Activated naive CD8-positive, alpha-beta T cell treated with anti-CD3 and anti-CD28 coated beads, Interleukin-2, amount 50 U/mL, for 16 hours (primary cell): ENCODE measurements at places on chromosomes 1 and 21.
A peak's percentile ranks its signal among the peaks of the same experiment; 100 is the strongest.

DNA sequence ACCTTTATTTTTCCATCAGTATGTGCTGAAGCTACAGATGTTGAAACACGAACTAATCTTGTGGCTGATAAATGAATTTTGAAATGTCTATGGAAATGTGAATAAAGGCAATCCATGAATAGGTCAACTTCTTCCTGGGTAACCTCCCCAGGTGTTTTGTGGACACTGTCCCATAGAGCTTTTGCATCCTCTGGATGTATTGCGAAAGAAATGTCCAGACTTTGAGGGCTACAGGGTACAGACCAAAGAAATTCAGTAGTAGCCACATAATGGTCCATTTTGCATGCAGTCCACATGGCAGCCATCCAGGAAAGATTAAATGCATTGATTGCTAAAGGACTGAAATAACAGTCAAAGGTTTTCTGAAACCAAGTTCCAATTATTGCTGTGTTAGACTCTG lies 21.5 kb upstream of the DARS2 start:
- DNase-seq, result no peak

DNA sequence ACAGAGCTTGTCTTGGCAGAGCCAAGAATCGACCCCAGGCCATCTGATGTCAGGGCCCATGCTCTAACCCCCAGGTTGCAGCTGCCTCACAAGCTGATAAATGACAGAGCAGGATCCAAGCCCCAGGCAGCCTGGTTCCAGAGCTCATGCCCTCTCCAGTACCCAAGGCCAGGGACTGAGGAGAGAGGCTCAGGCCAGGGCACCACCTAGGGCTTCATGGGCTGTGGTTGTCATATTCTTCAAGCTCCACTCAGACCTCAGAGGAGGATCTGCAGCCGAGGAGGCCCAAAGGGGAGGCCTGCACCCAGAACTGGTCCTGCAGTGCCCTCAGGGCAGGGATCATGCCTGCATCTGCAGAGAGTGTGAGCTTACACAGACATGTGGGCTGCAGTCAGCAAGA lies 301.1 kb downstream of the MATN1 start:
- DNase-seq, result no peak

GRCh38 chr1:12618661-12618964 lies 603 bp upstream of the DHRS3 start:
- DNase-seq, result no peak

DNA sequence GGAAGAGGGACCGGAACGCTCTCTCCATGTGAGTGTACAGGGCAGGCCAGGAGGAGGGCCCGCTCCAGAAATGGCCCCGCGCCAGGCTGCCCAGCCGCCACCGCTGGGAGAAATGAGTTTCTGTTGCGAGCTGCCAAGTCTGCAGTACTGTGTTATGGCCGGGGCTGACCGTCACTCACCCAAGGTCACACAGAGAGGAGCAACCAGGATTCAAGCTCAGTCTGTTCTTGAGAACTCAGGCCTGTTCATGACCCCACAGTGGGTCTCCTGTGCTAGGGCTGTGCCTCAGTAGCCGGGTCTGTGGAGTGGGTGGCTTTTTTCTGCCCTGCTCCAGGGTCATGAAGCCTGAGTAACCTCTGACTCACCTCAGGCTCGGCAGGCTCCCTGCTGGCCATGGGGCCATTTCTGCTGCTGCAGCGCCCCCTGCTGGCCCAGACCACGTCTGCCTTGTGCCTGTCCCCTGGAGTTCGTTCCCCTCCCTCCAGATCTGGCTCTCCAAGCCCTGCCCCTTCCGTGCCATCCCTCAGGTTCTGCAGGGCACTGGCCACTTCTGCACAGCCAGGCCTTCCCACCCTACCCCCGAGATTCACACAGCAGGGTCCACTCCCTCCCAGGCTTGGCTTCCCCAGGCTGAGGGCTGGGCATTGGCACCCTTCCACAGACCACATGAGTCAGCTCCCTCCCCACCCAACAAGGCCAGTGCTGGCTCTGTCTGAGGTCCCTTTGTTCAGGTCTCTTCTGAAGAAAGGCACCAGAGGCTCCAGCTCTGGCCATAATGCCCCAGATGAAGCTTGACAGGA lies 51.8 kb downstream of the EDN2 start:
- DNase-seq, result peak; percentile 35

DNA sequence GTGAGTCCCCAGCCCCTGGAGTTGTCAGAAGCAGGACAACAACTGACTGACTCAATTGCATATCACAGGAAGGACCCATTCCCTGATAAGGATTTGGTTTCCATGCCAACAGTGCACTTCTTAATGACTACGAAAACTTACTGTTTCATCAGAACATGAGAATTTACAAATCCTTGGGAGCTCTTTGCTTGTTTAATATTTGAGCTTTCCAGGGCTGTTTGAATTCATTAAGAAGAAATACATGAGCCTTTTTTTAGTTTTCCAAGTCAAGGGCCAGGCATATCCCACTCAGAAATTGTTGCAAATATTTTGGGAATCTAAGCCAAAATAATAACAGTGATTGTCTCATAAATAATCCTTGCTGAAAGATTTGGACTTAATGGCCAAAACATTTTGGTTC lies 27.2 kb upstream of the COL24A1 start:
- no peak for DNase-seq

DNA sequence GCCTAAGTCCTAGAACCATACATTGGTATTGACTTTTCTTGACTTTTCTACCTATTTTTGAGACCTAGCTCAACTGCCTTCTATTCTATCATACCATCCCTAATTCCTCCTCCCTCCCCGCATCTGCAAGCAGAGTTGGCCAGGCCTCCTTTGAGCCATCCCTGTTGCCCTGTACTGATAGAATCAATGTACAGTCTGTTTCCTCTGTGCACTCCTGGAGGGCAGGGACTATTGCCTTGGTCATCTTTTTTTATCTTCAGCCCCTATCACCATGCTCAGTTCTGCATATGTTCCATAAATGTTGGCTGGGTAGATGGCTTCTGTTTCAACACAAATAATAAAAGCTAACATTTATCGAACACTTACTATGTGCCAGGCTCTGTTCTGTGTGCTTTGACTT lies 4.0 kb upstream of the RGS16 start:
- no peak for DNase-seq

- no peak for DNase-seq
These were observed 20.5 kb upstream of the CAPZB start for GRCh38 chr1:19505693-19506457.

DNA sequence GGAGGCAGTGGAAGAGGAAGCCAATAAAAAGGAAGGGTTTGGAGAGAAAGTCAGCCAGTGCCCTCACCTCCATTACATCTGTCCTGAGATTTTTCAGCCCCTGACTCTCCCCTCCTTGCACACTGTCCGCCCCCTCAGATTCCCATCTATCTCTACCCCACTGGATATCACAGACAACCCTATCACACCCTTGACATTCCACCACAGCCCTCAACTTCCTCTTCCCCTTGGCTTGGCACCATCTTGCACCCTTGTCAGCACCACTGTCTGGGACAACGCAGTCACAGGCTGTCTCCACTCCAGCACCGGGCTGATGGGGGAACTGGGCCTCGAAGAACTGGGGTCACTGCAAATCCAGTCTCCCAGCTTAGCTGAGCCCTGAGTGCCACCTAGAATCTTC lies 14.2 kb upstream of the PLEKHA6 start:
- DNase-seq, result no peak

- no peak for DNase-seq
These were observed 55.1 kb downstream of the PCBP3 start for GRCh38 chr21:45698493-45699184.

DNA sequence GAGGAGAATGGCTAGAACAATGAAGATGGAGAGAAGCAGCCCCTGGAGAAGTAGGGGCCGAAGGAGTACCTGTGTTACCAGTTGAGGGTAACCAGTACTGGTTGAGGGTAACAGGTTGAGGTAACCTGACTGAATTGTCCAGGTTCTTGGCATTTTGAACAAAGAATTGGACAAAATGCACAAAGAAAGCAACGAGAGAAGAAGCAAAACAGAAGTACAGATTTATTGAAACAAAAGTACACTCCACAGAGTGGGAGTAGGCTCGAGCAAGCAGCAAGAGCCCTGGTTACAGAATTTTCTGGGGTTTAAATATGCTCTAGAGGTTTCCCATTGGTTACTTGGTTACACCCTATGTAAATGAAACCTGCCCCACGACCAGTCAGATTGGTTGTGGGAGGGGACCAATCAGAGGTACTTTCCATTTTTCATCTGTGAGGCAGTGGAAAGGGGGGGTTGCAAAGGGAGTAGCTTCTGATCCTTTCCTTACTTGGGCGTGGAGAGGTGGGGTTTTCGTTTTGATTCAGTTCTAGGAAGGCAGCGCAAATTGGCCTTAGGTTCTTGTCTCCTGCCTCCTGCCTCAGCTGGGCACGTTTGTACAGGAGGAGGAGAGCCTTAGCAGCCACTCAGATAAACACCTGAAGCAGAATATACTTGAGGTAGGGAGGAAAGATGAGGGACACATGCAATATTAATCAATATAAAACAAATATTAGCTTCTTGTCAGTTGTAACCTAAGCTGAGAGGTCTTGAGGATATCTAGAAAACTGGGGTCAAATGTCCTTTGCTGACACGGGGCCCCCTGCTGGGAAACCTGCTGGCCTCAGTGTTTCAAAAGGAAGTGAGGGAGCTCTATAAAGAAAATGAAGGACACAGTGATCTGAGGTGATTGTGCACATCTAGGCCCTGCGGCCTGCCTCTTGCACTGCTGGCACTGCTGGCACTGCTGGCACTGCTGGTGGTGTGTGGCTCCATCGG lies 14.3 kb upstream of the LSM10 start:
- no peak for DNase-seq

- DNase-seq, result no peak
These were observed 13.4 kb upstream of the PGBD2 start for GRCh38 chr1:248892590-248892989.

GRCh38 chr21:35324372-35325220 lies 275.5 kb upstream of the RUNX1 start:
- no peak for DNase-seq

DNA sequence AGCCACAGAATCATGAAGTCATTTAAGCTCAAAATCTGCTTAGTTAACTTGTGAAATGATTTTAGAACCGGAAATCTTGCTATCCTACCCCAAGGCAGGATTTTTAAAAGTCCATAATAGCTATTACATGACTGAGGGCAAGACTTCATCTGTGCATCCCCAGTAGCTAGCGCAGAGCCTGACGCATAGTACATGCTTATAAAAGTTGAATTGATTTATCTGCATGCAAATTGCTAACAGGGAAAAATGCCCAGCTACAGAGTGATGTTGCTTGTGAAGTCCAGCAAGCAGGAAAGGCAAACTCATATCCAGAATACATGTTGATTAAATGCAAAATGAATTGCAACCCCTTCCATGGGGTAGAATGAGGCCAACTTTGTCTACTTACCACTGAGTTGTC lies 8.1 kb upstream of the MAP1LC3C start:
- no peak for DNase-seq

DNA sequence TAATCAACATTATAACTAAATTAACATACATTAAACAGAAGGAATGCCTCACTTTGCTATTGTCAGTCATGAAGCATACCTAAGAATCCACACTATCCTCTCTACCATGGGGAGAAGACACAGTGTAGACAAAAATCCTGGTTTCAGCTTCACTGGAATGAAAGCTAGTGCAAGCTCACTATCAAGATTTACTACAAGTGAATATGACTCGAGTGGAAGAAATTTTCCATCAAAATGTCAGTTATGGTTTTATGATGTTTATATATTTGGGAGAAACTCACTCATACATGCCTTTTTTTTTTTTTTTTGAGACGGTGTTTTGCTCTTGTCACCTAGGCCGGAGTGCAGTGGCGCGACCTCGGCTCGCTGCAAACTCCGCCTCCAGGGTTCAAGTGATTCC lies 424.3 kb downstream of the KCNT2 start:
- no peak for DNase-seq

DNA sequence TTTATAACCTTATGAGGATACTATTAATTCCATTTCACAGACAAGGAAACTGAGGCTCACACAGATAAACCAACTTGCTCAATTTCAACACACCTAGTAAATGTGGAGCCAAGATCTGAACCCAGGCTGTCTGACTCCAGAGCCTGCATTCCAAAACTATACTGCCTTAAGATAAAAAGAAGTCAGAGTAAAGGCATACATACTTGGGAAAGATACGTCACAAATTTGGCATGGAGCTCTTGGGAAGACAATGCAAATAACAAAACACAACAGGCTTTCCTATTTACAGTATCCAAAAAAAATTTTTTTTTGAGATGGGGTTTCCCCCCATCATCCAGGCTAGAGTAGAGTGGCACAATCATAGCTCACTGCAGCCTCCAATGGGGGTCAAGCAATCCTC lies 5.9 kb downstream of the AKT3 start:
- no peak for DNase-seq

GRCh38 chr1:227899141-227899819 lies 48.5 kb downstream of the WNT9A start:
- no peak for DNase-seq

DNA sequence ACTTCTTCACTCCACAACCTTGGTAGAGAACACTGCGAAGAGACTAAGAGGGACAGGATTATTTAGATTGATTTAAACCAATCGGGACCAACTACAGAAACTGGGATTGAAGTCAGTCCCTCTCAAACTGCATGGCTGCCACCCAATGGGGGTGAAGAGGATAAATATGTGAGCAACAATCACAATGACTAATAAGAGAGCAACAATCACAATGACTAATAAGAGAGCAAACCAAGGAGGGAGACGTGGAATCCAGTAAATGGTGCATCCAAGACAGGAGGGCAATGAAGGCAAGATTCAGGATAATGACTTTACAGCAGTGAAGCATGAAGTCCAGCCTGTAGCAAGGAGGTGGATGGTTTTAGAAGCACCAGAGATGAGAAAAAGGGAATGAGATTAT lies 322.8 kb downstream of the TTLL7 start:
- no peak for DNase-seq

- no peak for DNase-seq
These were observed 17.3 kb downstream of the CA6 start for GRCh38 chr1:8962812-8963530.

- DNase-seq, result no peak
These were observed 973 bp downstream of the FMOD start for GRCh38 chr1:203349773-203350524.

- no peak for DNase-seq
These were observed 97.9 kb upstream of the RAB3GAP2 start for GRCh38 chr1:220370041-220370700.

DNA sequence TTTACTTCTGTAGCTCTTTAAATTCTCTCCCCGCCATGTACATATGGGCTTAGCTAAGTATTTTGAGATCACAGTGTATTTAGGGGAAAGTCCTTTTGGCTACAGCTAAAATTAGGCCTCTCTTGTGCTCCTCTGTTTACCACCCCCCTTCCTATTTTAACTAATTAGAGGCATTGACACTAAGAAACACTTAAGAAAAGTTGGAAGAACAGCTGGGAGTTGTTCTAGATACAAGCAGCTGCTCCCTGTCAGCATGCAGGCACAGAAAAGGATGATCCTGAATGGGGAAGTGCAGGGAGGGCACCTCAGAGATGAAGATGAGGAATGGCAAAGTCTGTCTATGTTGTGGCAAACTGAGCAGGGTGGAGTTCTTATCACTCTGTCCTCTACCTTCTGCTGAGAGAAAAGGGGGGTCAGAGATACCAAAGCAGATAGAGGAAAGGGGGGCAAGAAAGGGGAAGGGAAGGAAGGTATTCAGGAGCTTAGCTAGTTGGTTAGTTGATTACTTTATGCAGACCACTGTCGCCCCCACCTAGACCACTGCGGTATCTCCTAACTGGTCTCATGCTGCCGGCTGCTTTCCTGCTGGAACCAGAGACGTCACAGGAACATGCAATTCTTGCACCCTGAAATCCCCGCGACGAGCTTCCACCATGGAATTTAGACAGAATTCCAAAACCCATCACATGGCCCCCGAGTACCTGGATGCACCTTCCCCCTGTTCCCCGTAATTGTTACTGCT lies 82.4 kb upstream of the HOOK1 start:
- DNase-seq, result no peak
